Head of caudate nucleus (tissue), 42 donors: ENCODE measurements at places on chromosomes 3 and 15.

- DNase-seq, result no peak
Measured at GRCh38 chr15:79673416-79674123, 223.2 kb downstream of the MTHFS start.

- DNase-seq, result no peak
Measured at GRCh38 chr3:123156276-123156995, 45.3 kb upstream of the SEC22A start.

DNA sequence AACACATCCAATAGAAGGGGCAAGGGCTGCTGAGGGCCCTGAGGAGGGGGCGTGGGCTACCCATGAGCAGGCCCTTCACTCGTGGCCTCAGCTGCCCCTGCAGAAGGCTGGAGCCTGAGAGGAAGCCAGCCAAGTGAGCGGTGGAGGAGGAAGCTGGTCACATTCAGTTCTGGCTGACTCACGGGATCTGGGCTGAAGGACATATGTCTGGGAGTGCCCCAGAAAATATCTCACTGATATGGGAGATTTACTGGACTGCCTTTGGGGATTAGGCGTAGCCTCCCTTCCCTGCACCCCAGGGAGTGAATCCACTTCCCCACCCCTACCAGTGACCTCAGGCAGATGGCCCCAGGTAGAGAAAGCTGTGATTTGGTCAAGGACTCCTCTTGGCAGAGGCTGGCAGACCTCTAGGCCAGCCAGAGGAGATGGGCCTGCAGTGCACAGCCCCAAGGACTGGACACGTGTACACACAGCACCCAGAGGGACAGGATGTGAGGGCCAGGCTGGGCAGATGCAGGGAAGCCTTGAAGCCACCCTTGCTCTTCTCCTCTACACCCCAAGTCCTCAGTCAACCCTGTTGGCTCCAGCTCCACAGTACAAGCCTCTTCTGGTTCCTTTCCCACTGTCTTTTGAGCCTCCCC lies 14.2 kb upstream of the ANKDD1A start:
- DNase-seq, result no peak

- DNase-seq, result no peak
Measured at GRCh38 chr15:62896380-62896866, 146.1 kb upstream of the TPM1 start.

- peak; percentile 7 for DNase-seq
Measured at GRCh38 chr3:120348065-120348990, 826 bp downstream of the LRRC58 start.

- DNase-seq, result no peak
Measured at GRCh38 chr3:73094951-73095350, 33.5 kb downstream of the EBLN2 start.

- no peak for DNase-seq
Measured at GRCh38 chr15:101013769-101014675, 94.9 kb downstream of the LRRK1 start.

- DNase-seq, result no peak
Measured at GRCh38 chr3:31402117-31402516, 130.6 kb upstream of the STT3B start.

DNA sequence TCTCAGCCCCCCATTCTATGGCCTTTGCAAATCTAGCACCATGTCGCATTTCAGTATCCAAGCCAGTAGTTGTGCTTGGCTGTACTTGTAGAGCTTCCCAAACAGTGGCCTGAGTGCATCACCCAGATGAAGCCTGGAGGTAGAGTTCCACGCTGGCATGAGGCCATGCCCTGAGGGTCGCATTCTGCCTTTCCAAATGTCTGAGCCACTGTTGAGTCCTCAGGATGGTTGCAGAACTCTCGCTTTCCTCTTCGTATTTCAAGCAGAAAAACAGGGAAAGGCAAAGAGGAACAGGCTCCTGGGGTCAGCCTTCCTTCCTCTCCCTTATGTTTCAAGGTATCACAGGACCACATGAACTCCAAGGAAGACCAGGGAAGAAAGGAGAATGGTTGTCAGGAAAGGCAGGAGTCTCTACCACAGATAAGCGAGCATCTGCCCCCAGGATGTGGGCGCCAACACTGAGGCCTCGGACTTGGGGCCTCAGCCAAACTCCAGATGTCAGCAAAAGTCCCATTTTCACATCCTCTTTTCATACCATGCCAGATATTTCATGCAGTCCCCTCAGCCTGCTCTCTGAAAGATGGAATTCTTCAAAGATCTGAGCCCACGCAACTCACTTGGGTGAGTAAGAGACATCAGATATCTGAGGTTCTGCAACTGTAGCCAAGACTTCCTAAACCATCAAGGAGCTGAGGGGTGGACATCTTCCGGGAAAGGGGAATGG lies 19.4 kb upstream of the PRR20G start:
- no peak for DNase-seq

- no peak for DNase-seq
Measured at GRCh38 chr3:4894891-4895530, 84.2 kb upstream of the BHLHE40 start.

DNA sequence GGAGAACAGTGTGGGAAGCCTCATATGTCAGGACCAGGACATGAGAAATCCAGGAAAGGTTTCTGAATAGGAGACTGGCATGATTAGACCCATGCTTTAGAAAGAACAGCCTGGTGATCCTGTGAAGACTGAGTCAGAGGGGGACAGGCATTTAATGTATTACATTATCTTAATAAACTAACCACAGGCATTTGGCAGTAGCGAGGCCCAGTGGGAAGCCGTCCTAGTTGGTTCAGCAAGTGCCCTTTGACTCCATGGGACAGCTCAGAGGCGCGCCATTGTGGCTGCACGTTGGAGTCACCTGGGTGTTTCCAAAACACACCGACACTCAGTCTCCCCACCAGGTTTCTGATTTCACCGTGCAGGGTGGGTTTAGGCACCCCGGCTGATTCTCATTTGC lies 90.5 kb upstream of the DGKG start:
- DNase-seq, result no peak

DNA sequence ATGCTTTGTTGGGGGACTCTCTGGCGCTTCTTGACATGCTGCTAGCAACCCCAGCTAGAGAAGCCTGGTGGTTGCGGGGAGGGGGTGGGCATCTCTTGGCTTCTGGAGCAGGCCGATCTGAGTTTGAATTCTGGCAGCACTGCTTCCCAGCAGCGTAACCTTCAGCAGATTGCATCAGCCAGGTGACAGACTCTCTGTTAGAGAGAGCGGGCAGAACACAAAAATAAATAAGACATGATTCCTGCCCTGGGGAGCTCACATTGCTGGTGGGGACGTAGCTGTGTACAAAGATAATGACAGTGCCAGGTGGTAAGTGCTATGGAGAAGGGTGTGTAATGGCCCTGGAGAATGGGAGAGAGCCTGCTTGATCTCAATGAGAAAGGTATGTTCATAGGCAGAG lies 87.4 kb downstream of the THSD4 start:
- no peak for DNase-seq

DNA sequence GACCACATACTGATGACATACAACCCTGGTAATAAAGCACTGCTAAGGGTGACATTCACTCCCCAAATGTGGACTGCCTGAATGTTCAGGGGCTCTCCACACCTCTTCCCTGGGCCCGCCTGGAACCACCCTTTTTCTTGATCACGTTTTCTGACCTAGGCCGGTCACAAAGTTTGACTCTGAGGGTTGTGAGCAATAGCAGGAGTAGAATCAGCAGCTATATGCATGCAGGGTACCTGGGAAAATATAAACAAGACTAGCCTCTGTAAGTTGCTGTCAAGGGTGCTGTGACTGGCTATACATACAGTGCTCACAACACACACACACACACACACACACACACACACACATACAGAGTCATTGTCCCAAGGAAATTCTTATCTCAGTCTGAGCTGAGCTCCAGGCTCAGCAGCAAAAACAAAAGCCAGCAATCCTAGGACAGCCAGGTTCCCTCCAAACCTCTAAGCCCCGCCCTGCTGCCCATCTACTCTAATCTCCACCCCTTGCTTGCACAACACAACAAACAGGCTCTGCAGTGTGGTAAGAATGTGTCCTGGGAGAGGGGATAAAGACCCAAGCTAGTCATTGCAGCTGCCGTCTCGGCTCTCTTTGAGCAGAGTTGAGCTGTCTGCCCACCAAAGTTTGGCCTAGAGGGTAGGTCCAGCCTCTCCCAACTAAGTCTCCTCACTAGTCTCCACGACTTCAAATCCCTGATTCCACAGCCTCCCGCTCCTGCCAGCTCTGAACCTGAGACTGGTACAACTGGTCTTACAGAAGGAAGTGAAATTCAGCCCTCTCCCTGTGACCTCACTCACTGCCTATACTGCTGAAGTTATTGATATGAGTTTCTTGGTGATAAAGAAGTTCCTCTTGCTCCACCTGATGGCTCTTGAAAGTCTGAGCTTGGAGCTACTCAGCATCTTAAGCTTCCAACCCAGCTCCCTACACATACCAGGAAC lies 2.2 kb downstream of the BMF start:
- no peak for DNase-seq

- no peak for DNase-seq
Measured at GRCh38 chr3:46281551-46281950, 39.3 kb downstream of the CCR3 start.

DNA sequence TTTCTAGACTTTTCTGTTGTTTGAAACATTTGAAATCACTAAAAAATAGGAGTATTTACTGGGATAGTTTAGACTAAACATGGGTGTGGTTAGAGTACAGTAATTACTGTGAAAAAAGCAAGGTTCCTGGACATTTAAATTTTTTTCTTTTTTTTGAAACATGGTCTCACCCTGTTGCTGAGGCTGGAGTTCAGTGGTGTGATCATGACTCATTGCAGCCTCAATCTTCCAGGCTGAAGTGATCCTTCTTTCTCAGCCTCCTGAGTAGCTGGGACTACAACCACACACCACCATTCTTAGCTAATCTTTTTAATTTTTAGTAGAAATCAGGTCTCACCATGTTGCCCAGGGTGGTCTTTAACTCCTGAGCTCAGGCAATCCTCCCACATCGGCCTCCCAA lies 20.4 kb upstream of the CELF6 start:
- no peak for DNase-seq

GRCh38 chr15:70754862-70755261 lies 8.5 kb downstream of the UACA start:
- DNase-seq, result no peak

DNA sequence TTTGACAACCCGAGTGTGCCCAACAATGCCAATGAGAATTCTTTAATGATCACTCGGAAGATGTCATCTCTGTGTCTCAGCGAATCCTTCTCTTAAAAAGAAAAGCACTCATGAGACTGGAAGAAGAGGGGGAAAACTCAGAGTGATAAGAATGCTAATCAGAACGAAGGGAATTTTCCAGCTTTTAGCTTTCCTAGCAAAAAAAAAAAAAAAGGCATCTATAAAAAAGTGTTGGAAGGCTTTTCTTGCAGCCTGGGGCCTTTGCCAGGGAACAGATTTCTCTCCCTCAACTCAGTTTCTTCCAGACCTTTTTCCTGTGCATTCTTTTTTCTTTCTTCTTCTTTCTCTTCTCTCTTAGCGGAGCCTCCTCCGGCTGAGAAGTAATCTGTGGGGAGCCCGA lies 80.5 kb upstream of the NEO1 start:
- DNase-seq, result no peak
